ENCODE measurements at places on chromosomes 16 and 17. TPM values are rescaled to one million over a fixed set of nuclear protein-coding genes. Genes with fewer than 3 reads are reported as not detected.

The CACNA1G gene
- 1.7 TPM for total RNA-seq

DNA sequence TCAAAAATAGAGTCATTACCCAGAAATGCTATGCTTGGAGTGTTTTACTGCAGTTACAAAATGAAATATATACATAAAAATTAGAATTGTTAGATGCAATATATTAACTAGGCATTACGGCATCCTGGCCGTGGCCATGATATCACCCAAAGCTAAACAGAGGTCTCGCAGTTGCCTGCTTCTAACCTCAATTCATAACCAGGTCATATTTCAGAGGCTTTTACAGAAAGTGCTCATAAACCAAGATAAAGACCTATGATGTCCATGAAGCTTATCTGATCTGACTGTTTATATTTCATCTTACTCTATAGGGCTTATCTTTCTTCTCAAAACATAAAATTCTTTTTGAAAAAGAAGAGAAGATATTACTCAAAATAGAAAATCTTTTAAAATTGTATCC is 664.5 kb upstream of the SALL1 start:
- no peak overlapping the region for H3K27ac ChIP-seq
- no peaks in the 10 kb centered on the region for H3K4me1 ChIP-seq
- H3K4me3 ChIP-seq = no peak overlapping the region
- no peaks in the 10 kb centered on the region for H3K36me3 ChIP-seq

GRCh38 chr17:38571833-38572668 is 33.7 kb downstream of the SRCIN1 start:
- DNase-seq = no peak
- peaks cover 7% of the 10 kb centered on the region for H3K4me1 ChIP-seq
- H3K4me3 ChIP-seq = peak overlapping the region; percentile 33
- H3K27ac ChIP-seq = no peak overlapping the region
- no peaks in the 10 kb centered on the region for H3K36me3 ChIP-seq

DNA sequence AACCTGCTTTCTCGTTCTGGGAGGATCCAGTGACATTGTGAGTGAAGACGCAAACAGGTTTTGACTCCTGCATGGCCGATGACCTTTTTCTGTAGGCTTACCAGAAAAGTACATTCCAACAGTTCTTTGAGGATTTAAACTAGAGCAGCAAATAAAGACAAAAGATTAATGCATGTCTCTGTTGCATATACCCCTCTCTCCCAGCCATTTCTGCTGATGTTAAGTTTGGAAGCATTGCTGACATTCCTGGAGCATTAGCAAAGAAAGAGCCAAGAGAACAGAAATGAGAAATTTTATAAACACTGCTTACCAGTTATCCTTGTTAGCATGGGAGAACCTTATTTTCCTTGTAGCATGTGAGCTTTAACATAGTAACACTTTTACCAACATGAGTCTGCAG is 49.3 kb downstream of the SIAH1 start:
- H3K4me1 ChIP-seq = no peaks in the 10 kb centered on the region
- no peak overlapping the region for H3K4me3 ChIP-seq
- DNase-seq = no peak
- no peak overlapping the region for H3K27ac ChIP-seq
- no peaks in the 10 kb centered on the region for H3K36me3 ChIP-seq
- H3K27me3 ChIP-seq = no peaks in the 10 kb centered on the region

DNA sequence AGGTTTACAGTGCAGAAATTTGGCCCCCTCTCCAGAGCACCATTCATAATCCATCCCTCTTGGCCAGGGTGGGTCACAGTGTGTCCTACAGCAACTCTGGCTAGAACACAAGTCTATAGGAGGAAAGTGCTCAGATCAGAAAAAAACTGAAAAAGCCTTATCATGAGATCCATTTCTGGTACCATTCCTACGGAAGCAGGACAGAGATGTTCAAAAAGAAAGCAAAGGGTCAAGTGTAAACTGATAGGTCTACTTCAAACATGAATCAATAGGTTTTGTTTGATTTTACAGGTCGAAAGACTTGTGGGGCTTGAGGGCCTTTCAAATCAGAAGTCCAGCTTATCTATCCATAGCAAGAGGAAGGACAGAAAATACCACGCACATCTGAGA is 326.4 kb downstream of the SOX9 start:
- H3K36me3 ChIP-seq = no peaks in the 10 kb centered on the region
- DNase-seq = no peak
- no peaks in the 10 kb centered on the region for H3K27me3 ChIP-seq
- H3K4me3 ChIP-seq = no peak overlapping the region
- H3K4me1 ChIP-seq = no peaks in the 10 kb centered on the region
- no peak overlapping the region for H3K27ac ChIP-seq

DNA sequence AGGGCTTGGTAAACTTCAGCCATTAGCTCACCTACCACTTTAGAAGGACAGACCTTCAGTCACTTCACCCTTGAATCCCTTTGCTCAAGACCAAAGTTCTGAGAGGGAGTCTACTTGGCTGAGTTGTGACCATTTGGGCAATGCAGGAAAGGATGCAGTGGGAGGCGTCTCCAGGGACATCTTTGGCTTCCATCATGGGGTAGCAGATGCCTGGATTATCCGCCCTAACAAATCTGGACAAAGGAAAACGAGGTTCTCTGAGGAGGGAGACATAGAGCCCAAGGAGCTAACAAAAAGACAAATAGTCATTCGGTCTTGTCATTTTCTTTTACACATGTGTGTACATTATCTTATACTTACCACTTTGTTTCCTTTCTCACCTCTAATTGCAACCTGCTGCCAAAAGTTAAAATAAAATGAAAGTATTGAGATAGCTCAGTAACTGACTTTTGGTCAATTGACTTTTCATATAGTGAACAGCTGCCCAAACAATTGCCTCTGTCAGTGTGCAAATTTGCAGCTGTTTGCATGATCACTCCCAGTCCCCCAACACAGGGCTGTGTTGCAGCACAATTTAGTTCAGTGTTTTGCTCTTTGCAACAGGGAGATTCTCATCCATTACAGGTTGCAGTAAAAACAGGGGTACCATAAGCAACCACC is 108.9 kb upstream of the EEF2KMT start:
- H3K36me3 ChIP-seq = no peaks in the 10 kb centered on the region
- no peaks in the 10 kb centered on the region for H3K27me3 ChIP-seq
- DNase-seq = no peak
- no peak overlapping the region for H3K27ac ChIP-seq
- no peaks in the 10 kb centered on the region for H3K4me1 ChIP-seq

The COG7 gene
- 40.7 TPM for total RNA-seq

The CDH1 gene
- 2.1 TPM for total RNA-seq

The KRTAP2-2 gene
- total RNA-seq = not detected

- no peak overlapping the region for H3K4me3 ChIP-seq
- H3K36me3 ChIP-seq = no peaks in the 10 kb centered on the region
Measured at GRCh38 chr16:23518435-23518891, 8.2 kb upstream of the GGA2 start.

The TMEM186 gene
- 14.3 TPM for total RNA-seq

DNA sequence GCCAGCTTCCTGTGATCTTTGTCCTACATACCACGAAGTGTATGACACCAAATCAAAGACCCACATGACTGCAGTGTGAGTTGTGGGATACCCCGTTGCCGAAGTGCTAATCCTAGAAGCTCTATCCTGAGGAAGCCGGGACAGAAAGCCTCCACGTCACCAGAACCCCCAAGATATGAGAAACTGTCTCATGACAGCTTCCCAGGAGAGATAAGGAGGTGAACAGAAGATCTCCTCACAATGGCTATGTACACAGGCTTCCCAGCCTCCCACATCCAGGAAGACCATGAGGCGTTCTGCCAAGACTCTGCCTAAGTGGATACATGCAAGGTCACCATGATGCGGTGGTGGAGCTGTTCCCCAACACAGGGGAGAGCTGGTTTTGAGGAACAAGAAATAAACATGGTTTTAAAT is 37.1 kb downstream of the TRIM25 start:
- H3K4me3 ChIP-seq = no peak overlapping the region
- peak overlapping the region; percentile 50 for H3K27ac ChIP-seq
- DNase-seq = peak; percentile 95

- H3K4me1 ChIP-seq = no peaks in the 10 kb centered on the region
- H3K4me3 ChIP-seq = no peak overlapping the region
- H3K36me3 ChIP-seq = no peaks in the 10 kb centered on the region
Measured at GRCh38 chr17:78101542-78101941, 27.0 kb downstream of the TMC6 start.

GRCh38 chr16:69411064-69411985 is 13.1 kb upstream of the CYB5B start:
- DNase-seq = no peak
- H3K27me3 ChIP-seq = no peaks in the 10 kb centered on the region
- no peak overlapping the region for H3K4me3 ChIP-seq
- no peaks in the 10 kb centered on the region for H3K36me3 ChIP-seq
- no peaks in the 10 kb centered on the region for H3K4me1 ChIP-seq

DNA sequence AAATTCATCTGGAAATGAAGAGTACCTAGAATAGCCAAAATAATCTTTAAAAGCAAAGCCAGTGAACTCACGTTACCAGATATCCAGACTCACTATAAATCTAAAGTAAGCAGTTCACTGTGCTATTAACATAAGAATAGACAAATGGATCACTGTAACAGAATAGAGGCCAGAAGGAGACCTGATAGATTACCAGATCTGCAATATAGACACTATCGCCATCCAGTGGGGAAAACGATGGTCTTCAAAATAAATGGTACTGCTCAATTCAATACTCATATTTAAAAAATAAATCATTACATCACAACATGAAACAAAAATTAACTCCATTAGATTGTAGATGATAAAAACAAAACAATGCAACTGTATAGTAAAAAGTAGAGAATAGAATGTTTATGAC is 158.6 kb upstream of the CDH8 start:
- H3K27me3 ChIP-seq = no peaks in the 10 kb centered on the region
- H3K4me1 ChIP-seq = no peaks in the 10 kb centered on the region
- H3K36me3 ChIP-seq = no peaks in the 10 kb centered on the region
- no peak for DNase-seq
- H3K27ac ChIP-seq = no peak overlapping the region

DNA sequence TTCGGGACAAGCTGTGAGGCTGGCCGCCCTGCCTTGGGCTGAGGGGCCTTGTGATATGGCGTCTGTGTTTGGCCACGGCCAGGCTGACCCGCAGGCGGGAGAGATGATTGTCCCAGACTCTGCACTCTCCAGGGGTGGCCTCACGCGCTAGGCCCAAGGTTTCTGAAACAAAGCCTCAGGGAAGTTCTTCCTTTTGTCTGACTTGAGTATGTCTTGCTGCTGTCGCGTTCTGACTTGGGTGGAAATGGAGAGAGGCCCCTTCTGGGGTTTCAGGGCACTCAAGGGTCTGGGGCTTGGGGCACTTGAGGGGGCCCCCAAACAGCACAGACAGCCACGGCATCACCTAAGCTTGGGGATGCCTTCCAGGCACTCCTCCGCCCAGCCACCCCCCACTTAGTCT is 3.8 kb upstream of the METRN start:
- H3K27me3 ChIP-seq = no peaks in the 10 kb centered on the region
- H3K4me1 ChIP-seq = peaks cover 15% of the 10 kb centered on the region
- no peaks in the 10 kb centered on the region for H3K36me3 ChIP-seq
- no peak overlapping the region for H3K4me3 ChIP-seq
- DNase-seq = no peak

DNA sequence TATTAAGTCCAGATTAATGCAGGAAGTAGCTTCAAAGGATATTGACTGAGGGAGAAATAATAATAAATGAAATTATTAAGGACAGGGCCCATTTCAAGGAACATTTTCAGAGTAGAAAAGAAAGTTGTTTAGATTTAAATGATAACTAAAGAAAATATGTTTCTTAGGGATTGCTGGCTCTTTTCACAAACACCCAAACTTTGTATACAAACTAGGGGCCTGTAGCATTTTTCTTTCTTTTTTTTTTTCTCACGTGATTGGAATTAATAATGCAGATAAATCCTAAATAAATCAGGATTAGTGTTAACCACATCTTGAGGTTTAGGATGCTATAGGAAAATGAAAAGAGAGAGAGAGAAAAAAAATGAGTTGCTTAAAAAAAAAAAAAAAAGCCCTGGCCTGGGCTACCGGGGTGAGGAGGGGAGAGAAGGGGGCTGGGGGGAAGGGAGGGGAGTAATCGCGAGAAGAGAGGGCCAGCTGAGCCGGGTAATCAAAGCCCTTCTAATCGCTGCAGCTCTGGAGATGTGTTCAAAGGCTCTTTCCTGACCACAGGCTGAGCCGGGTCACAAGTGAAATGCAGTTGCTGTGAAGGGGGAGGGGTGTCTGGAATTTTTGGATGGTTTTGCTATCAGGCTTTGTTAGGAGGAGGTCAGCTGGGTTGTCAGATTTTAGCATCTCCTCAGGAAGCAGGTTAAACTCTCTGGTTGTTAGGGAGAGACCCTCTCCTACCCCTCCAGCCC is 104.6 kb upstream of the ZFHX3 start:
- H3K36me3 ChIP-seq = no peaks in the 10 kb centered on the region
- DNase-seq = no peak
- no peaks in the 10 kb centered on the region for H3K27me3 ChIP-seq
- no peaks in the 10 kb centered on the region for H3K4me1 ChIP-seq
- H3K4me3 ChIP-seq = no peak overlapping the region

DNA sequence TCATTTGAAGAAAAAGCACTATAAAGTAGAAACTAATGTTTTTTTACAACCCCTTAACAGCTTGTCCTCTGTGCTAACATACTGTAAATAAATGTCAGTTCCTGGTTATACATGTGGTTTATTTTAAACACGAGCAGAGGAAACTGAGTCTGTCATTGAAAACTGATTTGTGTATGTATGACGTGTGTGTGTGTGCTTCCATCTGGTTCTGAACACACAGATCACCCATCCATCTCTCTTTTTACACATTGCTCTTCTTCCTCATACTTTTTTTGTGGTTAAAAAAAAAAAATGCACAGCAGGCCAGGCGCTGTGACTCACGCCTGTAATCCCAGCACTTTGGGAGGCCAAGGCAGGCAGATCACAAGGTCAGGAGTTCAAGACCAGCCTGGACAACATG is 49.5 kb downstream of the ZNF423 start:
- no peak for DNase-seq
- H3K27ac ChIP-seq = no peak overlapping the region
- no peaks in the 10 kb centered on the region for H3K27me3 ChIP-seq
- no peaks in the 10 kb centered on the region for H3K36me3 ChIP-seq

The AOC2 gene
- total RNA-seq = 14.6 TPM

- H3K36me3 ChIP-seq = no peaks in the 10 kb centered on the region
- no peaks in the 10 kb centered on the region for H3K4me1 ChIP-seq
- H3K27me3 ChIP-seq = no peaks in the 10 kb centered on the region
- H3K4me3 ChIP-seq = no peak overlapping the region
- H3K27ac ChIP-seq = no peak overlapping the region
- no peak for DNase-seq
Measured at GRCh38 chr17:70654706-70655105, 485.4 kb downstream of the KCNJ2 start.

- H3K27ac ChIP-seq = peak overlapping the region; percentile 99
- H3K36me3 ChIP-seq = no peaks in the 10 kb centered on the region
- H3K27me3 ChIP-seq = no peaks in the 10 kb centered on the region
- H3K4me1 ChIP-seq = peaks cover 17% of the 10 kb centered on the region
Measured at GRCh38 chr17:7573324-7574080, 5.9 kb upstream of the CD68 start.

The TAC4 gene
- total RNA-seq = not detected

GRCh38 chr17:48576479-48577309 is 1.5 kb downstream of the HOXB4 start:
- no peak for DNase-seq
- no peaks in the 10 kb centered on the region for H3K27me3 ChIP-seq
- no peaks in the 10 kb centered on the region for H3K36me3 ChIP-seq
- no peak overlapping the region for H3K27ac ChIP-seq
- no peaks in the 10 kb centered on the region for H3K4me1 ChIP-seq

GRCh38 chr17:79043931-79044320 is 20.0 kb downstream of the C1QTNF1 start:
- no peaks in the 10 kb centered on the region for H3K27me3 ChIP-seq
- no peak overlapping the region for H3K4me3 ChIP-seq
- no peak for DNase-seq
- H3K27ac ChIP-seq = no peak overlapping the region
- H3K36me3 ChIP-seq = no peaks in the 10 kb centered on the region
- H3K4me1 ChIP-seq = peaks cover 8% of the 10 kb centered on the region

The PRSS36 gene
- 8.3 TPM for total RNA-seq
